Fibroblast of lung (primary cell): ENCODE measurements at places on chromosomes 12 and 14.

DNA sequence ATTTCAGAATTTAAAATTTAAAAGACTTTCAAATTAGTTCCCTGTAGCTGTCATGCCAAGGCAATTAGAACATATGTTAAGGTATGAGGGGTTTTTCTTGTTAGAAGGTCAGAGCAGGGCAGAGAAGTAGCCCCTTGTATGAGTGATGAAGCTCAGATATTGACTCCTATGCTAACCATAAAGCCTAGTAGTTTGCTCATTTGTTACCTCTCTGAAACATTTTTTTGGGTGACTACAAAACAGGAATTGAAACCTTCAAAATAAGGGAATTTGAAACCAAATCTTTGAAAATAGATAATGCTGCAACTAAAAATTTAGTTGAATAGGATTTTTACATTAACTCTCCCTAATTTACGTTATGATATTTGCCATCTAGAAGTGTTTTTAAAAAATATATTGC lies 333.5 kb downstream of the NAV3 start:
- DNase-seq = no peak

GRCh38 chr12:11075642-11076041 lies 13.5 kb upstream of the TAS2R46 start:
- no peak for DNase-seq

- no peak for DNase-seq
Measured at GRCh38 chr12:46920499-46920898, 94.7 kb upstream of the SLC38A4 start.

- DNase-seq = peak; percentile 75
Measured at GRCh38 chr12:25957793-25958427, 572 bp upstream of the RASSF8 start.

DNA sequence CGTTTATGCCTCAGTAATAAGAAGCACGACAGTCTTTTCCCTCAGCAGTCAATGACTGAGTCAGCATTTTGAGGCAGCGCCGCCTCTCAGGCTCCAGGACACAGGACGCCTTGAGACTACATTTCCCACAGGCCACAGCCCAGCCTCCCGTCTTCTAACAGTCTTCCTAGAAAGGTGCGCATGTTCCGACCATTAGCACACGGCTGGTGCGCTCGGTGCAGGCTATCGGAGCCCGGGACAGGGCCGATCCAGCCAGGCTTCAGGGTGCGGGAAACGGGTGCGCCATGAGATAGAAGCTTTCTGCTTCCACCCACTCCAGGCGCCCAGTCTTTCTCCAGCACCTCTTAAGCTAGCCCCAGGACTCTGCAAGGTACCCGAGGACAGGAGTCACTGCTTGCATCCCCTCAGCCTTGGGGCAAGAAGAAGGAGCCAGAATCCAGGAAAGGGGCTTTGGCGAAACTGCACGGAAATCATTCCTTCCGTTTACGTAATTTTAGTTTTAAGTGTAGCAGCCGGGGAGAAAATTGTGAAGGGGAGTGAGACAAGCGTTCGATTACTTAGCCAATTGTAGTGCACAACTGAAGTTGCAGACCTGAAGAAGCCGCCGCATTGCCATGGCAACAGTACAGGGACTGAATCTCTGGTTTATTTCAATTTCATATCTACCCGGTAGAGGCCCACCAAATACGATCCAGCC lies 54.0 kb downstream of the ZNF641 start:
- DNase-seq = peak; percentile 69

- DNase-seq = no peak
Measured at GRCh38 chr14:63933110-63933509, 80.3 kb downstream of the SYNE2 start.

GRCh38 chr12:105100207-105100985 lies 7.1 kb upstream of the WASHC4 start:
- DNase-seq = peak; percentile 67

DNA sequence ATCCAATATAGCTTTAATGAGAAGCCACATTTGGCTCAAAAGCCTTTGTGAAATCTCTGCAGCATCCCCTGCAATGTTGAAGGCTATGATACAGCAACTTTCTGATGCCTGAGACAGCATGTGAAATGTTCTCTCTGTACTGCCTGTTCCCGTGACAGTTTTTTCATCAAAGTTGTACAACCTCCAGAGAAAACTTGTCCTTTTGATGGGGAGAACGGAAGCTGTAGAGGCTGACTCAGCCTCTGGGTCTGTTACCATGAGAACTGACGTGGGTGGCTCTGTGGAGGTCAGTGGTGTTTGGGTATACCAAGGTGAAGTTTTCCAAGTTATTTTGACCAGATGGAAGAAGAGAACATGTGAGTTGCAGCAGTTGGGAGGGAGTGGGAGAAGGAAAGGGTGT lies 17.0 kb downstream of the SLC4A8 start:
- DNase-seq = peak; percentile 90

- DNase-seq = no peak
Measured at GRCh38 chr12:19937161-19937560, 431.2 kb upstream of the PDE3A start.

GRCh38 chr14:58129208-58129607 lies 22.8 kb downstream of the ARMH4 start:
- DNase-seq = no peak

DNA sequence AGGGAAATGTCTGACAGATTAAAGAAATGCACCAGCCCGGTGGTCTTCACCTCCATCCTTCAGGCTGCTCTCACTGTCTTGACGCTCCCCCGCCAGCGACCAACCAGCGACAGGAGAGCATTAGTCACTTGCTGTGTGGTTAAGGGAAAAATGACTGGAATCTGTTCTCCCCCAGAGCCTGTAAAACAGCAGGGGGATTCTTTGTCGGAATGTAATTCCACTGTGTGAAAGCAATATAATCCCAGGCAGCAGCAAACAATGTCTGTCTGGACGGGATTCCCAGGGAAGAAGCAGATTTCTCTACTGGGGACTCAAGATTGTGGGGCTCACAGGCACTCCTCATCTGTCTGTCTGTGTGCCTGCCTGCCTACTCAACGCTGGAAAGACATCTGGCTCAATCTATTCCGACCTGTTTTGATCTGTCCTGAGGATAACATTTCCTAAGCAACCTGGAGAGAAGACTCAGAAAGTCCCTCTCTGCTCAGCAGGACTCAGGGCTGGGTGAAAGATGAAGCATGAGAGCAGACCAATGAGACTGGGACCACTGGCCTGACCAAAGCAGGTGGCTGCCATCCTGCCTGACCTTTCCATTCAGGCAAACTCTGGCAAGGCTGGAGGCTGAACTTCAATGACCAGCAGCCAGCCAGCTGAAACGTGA lies 54.6 kb downstream of the NUAK1 start:
- peak; percentile 98 for DNase-seq

- no peak for DNase-seq
Measured at GRCh38 chr12:20270557-20270956, 97.8 kb upstream of the PDE3A start.

GRCh38 chr14:35378425-35379233 lies 25.9 kb downstream of the NFKBIA start:
- DNase-seq = peak; percentile 38

DNA sequence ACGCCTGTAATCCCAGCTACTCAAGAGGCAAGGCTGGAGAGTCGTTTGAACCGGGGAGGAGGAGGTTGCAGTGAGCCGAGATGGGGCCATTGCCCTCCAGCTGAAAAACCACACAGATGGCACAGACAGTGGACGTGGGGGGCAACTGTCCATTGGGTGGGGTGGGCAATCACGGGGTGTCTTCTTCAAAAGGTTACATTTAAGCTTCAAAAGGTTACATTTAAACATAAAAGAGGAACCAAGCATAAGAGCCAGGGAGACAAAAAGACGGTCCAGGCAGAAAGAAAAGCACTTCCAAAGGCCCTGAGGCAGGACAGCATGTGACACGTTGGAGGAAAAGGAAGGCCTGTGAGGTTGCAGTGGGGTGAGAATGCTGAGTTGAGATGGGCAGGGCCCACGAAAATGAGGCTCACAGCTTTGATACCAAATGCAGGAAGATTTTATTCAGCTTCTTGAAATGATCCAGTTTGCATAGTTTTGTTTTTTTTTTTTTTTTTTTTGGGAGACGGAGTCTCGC lies 10.7 kb downstream of the SCARB1 start:
- DNase-seq = no peak

GRCh38 chr12:129001-129400 lies 62.4 kb downstream of the IQSEC3 start:
- no peak for DNase-seq

DNA sequence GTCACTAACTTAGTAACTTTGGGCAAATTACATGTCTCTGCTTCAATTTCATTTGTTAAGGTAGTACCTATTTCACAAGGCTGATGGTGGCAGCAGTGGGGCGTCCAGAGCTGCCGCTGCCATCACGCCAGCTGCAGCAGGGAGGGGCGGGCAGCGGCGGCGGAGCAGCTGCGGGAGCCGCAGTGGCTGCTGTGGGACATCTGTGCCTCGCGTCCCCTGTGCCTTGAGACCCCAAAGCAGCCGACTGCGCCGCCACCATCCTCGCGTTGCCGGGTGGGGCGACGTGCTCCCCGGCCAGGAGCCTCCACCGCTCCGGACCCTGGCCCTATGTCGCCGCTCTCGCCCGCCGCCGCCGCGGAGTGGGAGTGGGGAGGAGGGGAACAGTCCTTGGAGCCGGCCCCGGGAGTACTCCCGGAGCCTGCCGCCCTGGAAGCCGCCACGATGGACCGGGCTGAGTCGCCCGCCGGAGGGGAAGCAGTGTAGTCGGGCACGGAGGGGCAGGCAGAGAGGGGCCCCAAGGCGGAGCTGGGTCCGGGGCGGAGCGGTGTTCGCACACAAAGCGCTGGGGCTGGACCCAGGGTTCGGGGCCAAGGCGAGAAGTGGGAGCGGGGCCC lies 51.4 kb downstream of the A2M start:
- DNase-seq = peak; percentile 77

DNA sequence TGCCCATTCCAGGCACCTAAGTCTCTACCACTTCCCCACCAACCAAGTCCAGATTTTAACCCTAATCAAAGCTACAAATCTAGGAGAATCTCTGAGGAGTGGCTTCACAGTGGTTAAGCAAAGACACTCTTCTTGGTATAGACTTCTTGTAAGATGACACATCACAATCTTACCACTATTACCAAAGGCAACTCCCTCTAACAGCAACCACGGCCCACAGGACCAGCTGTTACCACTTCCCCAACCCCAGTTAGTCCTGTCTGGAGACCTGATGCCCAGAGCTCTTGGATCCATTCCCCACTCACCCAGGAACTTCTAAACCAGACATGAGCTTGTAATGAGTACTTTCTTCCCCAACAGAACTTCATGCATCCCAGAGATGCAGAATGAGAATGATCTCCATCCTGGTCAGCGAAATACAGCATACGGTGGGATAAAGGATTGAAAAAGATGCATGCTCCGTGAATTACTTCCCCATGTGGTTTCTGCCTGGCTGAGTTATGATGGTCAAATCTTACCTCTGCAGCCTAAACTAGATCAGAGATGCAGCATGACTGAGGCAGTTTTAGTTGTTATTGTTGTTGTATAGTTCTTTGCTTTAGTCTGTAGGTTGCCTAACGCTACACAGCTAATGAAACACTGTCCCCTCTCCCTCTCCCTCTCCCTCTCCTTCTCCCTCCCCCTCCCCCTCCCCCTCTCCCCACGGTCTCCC lies 87.7 kb upstream of the FOXN3 start:
- DNase-seq = peak; percentile 76

DNA sequence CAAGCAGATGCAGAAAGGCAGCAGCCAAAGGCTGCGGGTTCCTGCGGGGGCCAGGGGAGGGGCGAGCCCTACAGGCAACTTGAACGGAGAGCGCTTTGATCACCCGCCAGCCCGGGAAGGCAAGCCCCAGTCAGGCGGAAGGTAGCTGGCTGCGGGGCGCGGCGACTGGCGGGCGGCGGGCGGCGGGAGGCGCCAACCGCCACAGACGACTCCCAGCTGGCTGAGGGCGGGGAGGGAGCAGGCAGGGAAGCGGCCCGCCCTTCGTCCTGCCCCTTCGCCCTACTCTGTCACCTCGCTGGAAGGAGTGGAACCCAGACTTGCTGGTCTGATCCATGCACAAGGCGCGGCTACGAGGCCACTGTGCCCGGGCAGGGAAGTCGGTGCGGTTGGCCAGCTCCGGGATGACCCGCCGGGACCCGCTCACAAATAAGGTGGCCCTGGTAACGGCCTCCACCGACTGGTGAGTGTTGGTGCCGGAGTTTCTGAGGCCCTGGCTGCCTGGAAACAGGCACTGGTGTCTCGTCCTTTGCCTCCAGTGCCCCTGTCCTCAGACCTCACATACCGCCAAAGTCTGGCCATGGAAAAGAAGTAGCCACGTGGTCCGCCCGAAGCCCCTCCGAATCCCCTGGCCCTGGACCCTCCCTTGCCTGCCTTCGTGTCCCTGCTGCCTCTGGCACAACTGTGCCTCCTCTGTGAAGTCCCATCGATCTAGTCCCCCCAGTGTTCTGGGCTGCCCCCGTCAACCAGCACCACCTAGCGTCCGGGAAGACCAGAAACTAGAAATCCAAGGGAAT lies 15.4 kb upstream of the CARMIL3 start:
- DNase-seq = peak; percentile 59

GRCh38 chr12:79174626-79175025 lies 310.1 kb downstream of the SYT1 start:
- DNase-seq = peak; percentile 86

DNA sequence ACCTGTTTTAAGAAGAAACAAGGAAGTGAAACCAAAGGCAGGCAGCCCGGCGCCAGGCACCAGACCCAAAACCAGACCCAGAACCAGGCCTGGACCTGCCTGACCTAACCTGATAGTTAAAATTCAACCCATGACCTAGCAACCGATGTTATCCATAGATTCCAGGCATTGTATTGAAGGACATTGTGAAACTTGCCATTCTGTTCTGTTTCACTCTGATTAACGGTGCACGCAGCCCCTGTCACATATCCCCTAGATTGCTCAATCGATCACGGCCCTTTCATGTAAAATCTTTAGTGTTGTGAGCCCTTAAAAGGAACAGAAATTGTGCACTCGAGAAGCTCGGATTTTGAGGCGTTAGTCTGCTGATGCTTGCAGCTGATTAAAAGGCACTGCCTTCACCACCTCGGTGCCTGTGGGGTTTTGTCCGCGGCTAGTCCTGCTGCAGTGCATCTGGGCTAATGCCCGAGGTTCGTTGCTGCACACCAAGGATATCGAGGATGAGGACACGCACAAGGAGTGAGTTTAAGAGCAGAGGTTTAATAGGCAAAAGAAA lies 262.5 kb upstream of the TMEM132C start:
- DNase-seq = no peak

- no peak for DNase-seq
Measured at GRCh38 chr12:130644146-130644545, 72.0 kb downstream of the RIMBP2 start.

DNA sequence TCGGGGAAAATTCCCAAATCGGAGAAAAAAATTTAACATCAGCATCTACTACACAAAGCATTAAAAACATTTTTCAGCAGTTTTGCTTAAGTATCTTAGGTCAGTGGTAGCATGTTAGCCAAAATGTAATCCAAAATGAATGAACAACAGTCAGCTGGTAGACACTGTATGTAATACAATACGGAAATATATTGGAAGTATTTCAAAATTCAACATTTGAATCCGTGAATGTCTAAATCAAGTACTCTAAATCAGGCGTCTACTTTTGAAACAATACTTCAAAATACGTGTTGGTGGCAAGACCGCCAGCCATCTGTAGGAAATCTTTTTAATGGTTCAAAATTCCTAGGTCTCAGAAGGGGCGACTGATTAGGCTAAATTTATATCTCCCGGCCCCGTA lies 1.1 kb downstream of the SCAF11 start:
- DNase-seq = no peak
